ENCODE measurements at places on chromosomes 5 and 9.
A peak's percentile ranks its signal among the peaks of the same experiment; 100 is the strongest.

- DNase-seq = no peak
Measured at GRCh38 chr9:90860382-90860781, 58.8 kb downstream of the SYK start.

- DNase-seq = no peak
Measured at GRCh38 chr5:132273631-132274030, 16.1 kb downstream of the PDLIM4 start.

DNA sequence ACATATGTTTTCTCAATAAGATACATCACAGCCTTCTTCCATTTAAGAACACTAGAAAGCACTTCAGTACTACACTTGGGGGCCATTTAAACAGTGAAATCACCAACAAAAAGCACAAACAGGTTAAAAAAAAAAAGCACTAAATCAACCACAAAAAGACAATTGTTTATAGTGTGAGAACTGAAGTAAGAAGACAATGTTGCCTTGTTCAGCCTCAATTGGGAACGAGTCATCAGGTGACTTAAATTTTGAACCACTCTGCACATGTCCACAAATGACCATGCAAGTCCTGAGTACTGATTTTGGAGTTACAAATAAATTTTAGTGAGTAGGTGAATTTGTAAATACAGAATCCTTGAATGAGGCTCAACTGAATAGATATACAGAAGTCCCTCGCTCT lies 37.2 kb upstream of the HNRNPA0 start:
- no peak for DNase-seq

GRCh38 chr9:94900222-94901018 lies 173.9 kb downstream of the AOPEP start:
- DNase-seq = no peak

GRCh38 chr5:178115136-178115813 lies 1.9 kb downstream of the N4BP3 start:
- no peak for DNase-seq

- peak; percentile 27 for DNase-seq
Measured at GRCh38 chr5:16453609-16454008, 12.0 kb downstream of the ZNF622 start.

GRCh38 chr5:173454361-173454735 lies 126.1 kb upstream of the STC2 start:
- no peak for DNase-seq

- DNase-seq = no peak
Measured at GRCh38 chr9:32869404-32869803, 86.1 kb downstream of the TMEM215 start.

All from NCI-H2081 treated with DMSO at 0.1 percent for 48 hours (cell line).